Trophoblast cell (in vitro differentiated cells and primary cell): ENCODE measurements at places on chromosomes 3 and 15.

- no peaks in the 10 kb centered on the region for H3K27me3 ChIP-seq
- H3K4me3 ChIP-seq, result no peak overlapping the region
- H3K36me3 ChIP-seq, result no peaks in the 10 kb centered on the region
- H3K4me1 ChIP-seq, result no peaks in the 10 kb centered on the region
- peak; percentile 76 for DNase-seq
- H3K27ac ChIP-seq, result no peak overlapping the region
Measured at GRCh38 chr3:174397848-174398247, 461.3 kb upstream of the NAALADL2 start.

DNA sequence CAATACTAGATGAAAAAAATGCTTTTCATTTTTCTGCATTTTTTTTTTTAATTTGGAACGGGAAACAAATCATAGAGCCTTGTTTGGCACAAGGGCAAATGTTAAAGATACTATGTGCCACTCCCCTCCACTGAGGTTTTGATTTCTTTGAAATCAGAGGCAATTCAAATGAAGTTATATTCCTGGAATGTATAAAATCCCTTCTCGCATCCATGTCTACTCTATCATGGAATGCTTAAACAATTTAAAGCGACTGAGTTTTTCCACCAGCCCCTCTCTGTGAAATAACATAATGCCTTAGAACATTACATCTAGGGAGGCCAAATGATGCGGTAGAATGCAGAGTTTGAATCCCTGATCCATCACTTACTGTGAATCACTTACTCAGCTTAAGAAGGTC is 69.7 kb downstream of the FMN1 start:
- H3K36me3 ChIP-seq, result no peaks in the 10 kb centered on the region
- H3K4me1 ChIP-seq, result no peaks in the 10 kb centered on the region
- no peak overlapping the region for H3K27ac ChIP-seq
- H3K27me3 ChIP-seq, result no peaks in the 10 kb centered on the region
- H3K4me3 ChIP-seq, result no peak overlapping the region
- DNase-seq, result no peak

- H3K4me3 ChIP-seq, result no peak overlapping the region
- no peaks in the 10 kb centered on the region for H3K36me3 ChIP-seq
- no peak overlapping the region for H3K27ac ChIP-seq
- peak; percentile 23 for DNase-seq
- peaks cover 5% of the 10 kb centered on the region for H3K4me1 ChIP-seq
Measured at GRCh38 chr15:41882689-41883483, 11.0 kb downstream of the SPTBN5 start.

DNA sequence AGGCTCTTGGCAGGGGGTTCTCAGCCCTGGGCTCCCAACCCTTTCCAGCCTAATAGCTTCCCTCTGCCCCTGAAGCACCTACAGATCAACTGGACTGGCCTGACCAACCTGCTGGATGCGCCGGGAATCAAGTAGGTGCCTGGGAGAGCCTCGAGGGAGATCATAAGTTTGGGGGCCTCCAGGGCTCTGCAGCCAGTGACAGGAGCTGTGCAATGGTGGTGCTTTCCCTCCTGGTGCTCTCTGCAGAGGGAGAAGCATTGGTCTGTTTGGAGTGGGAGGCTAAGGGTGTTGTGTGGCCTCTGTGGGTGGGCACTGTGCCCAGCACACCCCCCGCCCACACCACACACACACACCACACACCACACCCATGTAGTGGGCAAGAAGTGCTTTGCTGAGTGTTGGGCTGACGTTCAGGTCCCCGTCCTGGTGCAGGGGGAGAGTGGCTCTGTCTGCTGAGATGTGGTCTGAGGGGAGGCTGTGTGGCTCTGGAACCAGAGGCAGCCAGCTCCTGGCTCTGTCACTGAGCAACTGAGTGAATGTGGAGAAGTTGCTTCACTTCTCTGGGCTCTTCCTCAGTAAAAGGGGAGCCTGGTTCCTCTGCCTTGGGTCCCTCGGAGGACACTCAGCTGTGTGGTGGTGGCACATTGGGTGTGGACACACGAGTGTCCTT is 26.3 kb downstream of the ESYT3 start:
- H3K36me3 ChIP-seq, result peaks cover 6% of the 10 kb centered on the region
- H3K27ac ChIP-seq, result no peak overlapping the region
- no peak for DNase-seq
- H3K4me3 ChIP-seq, result no peak overlapping the region
- H3K4me1 ChIP-seq, result peaks cover 16% of the 10 kb centered on the region
- H3K27me3 ChIP-seq, result no peaks in the 10 kb centered on the region

- no peak overlapping the region for H3K4me3 ChIP-seq
- H3K27ac ChIP-seq, result no peak overlapping the region
- H3K4me1 ChIP-seq, result no peaks in the 10 kb centered on the region
- peak; percentile 42 for DNase-seq
- no peaks in the 10 kb centered on the region for H3K27me3 ChIP-seq
- H3K36me3 ChIP-seq, result no peaks in the 10 kb centered on the region
Measured at GRCh38 chr15:62119227-62119864, 45.7 kb downstream of the C2CD4B start.

DNA sequence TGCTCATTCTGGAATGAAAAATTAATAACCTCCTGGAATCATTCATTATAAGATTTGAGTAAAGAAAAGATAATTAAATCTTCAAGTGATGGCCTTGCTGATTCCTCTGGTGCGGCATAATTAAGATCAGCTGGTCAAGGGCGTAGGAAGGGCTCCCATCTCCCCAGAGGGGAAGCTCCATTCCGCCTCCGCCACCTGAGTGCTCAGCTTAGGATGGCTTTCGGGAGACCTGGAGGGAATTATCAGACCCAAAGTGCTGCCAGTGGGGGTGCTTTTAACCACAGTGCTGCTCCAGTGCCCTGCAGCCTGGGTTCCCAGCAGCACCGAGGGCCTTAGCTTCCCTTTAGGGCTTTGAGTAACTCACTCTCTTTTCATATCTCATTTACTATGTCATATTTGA is 556.6 kb upstream of the RGMA start:
- no peaks in the 10 kb centered on the region for H3K4me1 ChIP-seq
- H3K36me3 ChIP-seq, result no peaks in the 10 kb centered on the region
- H3K4me3 ChIP-seq, result no peak overlapping the region
- no peak for DNase-seq
